Stimulated activated CD4-positive, alpha-beta T cell treated with anti-CD3 and anti-CD28 coated beads, TNF-alpha, amount 100 ng/mL, for 4 hours (primary cell): ENCODE measurements at places on chromosomes 2 and 18.
A peak's percentile ranks its signal among the peaks of the same experiment; 100 is the strongest.

GRCh38 chr2:120204945-120205670 lies 18.1 kb downstream of the TMEM185B start:
- no peak for DNase-seq

- no peak for DNase-seq
Measured at GRCh38 chr2:227788561-227789018, 25.1 kb upstream of the CCL20 start.

DNA sequence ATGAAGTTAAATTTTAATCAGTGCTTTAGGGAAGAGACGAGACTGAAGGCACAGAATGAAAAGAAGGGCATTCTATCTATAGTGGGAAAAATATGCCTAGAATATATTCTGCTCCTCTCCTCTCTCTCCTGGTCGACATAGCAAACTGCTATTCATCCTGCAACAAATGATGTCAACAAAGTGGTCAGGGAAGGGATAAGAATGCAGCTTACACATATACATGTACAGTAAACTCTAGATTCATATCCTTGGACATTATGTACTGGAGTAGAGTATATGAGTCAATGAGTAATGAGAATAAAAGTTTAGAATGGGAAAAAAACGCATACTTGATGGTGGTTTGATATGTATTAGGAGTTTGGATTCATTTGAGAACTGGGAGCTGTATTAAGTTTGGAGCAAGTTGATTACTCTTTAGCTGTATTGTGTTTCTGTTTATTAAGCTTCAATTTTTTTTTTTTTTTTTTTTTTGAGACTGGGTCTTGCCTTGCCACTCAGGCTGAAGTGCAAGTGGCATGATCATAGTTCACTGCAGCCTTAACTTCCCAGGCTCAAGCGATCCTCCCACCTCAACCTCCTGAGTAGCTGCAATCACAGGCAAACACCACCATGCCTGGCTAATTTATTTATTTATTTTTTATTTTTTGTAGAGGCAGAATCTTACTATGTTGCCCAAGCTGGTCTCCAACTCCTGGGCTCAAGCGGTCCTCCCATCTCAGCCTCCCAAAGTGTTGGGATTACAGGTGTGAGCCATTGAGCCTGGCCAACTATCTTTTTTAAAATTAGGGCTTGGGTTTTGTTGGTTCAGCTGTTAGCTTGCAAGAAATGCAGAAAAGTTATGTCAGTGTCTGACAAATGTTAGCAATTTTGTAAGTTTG lies 53.8 kb downstream of the STAT1 start:
- no peak for DNase-seq

- DNase-seq = no peak
Measured at GRCh38 chr2:97701851-97702465, 11.4 kb upstream of the ZAP70 start.

- no peak for DNase-seq
Measured at GRCh38 chr2:148162871-148163270, 142.0 kb downstream of the MBD5 start.

GRCh38 chr18:79578396-79579260 lies 101.0 kb upstream of the CTDP1 start:
- DNase-seq = no peak

- DNase-seq = no peak
Measured at GRCh38 chr2:101076581-101076980, 74.5 kb downstream of the RPL31 start.

DNA sequence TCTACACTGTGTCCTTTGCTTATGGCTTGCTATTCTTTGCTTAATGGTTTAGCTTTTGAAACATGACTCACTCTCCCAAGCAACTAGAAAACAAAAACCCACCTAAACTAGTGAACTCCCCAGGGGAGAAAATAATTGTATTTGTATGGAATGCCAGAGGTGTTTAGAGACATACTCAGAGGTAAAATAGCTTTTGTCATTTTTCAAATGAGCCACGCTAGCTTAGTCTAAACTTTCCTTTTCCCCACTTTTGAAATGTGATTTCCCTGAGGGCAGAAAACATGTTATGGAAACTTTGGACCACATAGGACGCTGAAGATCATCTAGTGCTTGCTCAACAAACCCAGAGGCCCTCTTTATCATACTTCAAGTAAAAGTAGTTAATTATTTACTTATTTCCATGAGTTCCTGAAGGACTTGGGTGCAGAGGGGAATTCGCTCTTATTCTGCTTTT lies 16.5 kb upstream of the CYTIP start:
- DNase-seq = no peak

- DNase-seq = no peak
Measured at GRCh38 chr18:48554610-48555400, 16.0 kb downstream of the CTIF start.

DNA sequence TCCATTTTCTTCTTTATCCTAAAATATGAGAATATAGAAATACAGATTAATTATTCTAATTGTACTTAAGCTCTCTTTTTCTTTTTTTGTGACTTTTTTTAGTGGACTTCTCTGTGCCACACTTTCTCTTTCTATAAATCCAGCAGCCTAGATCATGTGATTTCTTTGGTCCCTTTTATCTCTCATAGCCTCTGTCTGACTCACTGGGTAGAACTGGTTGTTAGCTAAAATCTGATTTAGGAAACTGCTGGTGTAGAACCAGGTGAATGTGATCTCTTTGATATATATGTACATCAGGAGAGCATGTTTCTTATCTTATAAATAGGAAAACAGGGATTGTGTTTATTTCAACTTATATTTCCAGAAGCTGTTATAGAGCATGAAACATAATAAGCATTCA lies 54.9 kb downstream of the VRK2 start:
- no peak for DNase-seq

- no peak for DNase-seq
Measured at GRCh38 chr2:101153077-101153707, 2.0 kb upstream of the TBC1D8 start.

DNA sequence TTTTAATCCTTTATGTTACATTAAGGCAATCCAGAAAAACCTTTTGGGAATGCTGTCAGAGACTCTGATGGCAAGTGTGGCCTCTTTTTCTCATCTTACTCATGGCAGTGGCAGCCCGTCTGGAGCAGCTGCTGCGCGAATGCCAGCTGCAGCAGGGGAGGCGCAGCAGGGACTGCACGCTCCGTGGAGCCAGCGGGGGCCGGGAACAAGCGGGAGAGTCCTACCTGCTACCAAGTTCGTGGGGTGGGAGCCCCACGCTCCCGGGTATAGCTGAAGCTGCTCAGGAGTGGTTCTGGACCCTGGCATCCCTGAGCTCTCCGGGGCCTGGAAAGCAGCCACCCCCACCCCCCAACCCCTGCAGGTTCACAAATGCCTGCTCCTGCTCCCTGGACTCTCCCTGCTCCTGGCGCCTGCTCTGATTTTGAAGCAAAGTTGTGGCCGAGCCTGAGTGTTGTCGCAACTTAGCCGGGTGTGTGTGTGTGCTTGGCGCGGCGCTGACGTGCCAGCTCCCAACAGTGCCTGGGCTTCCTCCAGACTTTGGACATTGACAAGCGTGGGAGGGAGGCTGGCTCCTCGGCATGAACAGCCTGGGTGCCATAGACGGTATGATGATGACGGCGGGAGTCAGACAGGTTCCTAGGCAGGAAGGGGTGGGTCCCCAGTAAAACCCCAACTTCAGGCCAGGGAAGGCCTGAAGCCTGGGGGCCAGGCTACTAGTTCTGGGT lies 21.7 kb downstream of the TMX3 start:
- no peak for DNase-seq

- DNase-seq = no peak
Measured at GRCh38 chr2:239970004-239970623, 55.0 kb downstream of the NDUFA10 start.

- no peak for DNase-seq
Measured at GRCh38 chr2:216350214-216350791, 22.0 kb downstream of the MARCHF4 start.

- DNase-seq = no peak
Measured at GRCh38 chr18:3209859-3210569, 9.8 kb downstream of the MYOM1 start.

DNA sequence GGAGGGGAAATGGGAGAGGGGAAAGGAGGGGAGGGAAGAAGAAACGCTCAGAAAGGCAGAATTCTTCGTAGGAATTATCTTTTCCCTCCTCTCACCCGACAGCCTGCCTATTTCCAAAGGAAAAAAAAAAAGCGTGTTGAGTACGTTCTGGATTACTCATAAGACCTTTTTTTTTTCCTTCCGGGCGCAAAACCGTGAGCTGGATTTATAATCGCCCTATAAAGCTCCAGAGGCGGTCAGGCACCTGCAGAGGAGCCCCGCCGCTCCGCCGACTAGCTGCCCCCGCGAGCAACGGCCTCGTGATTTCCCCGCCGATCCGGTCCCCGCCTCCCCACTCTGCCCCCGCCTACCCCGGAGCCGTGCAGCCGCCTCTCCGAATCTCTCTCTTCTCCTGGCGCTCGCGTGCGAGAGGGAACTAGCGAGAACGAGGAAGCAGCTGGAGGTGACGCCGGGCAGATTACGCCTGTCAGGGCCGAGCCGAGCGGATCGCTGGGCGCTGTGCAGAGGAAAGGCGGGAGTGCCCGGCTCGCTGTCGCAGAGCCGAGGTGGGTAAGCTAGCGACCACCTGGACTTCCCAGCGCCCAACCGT lies at the start of gene GAD1:
Gene GAD1 (plus strand): TSS at position 384 of the 589 bp plus-strand sequence. CDS start 1,705 bp downstream, outside the sequence.
- DNase-seq = peak; percentile 51

DNA sequence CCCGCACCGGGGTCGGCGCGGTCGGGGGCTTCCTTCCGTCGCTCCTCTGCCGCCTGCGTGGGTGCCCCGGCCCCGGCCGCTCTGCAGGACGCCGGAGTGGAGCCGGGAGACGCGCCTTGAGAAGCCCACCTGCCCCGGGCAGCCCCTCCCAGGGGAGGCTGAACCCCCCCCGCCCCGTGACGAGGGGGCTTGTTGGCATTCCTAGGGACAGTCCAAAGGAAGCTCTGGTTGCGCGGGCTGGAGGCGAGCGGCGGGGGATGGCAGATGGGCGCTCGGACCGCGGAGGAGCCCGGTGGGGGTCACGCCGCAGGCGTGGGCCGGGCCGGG lies 133.5 kb upstream of the MGAT5 start:
- DNase-seq = no peak

- no peak for DNase-seq
Measured at GRCh38 chr18:54052259-54052658, 172.2 kb downstream of the MBD2 start.

GRCh38 chr2:189860161-189860560 lies 75.9 kb downstream of the PMS1 start:
- no peak for DNase-seq
